ENCODE measurements at places on chromosomes 3 and 15. TPM values are rescaled to one million over a fixed set of nuclear protein-coding genes. Genes with fewer than 3 reads are reported as not detected.
A peak's percentile ranks its signal among the peaks of the same experiment; 100 is the strongest.

Gene PAK6
- 30.4 TPM for total RNA-seq

Gene DISP2
- 0.87 TPM for total RNA-seq

Gene DPPA2
- not detected for total RNA-seq

Gene SLITRK3
- total RNA-seq, result not detected

Gene SAMMSON
- not detected for total RNA-seq

Gene CLDN1
- 6.8 TPM for total RNA-seq

Gene RPL15
- 1,904 TPM for total RNA-seq

- peak; percentile 92 for DNase-seq
Measured at GRCh38 chr3:42780892-42781700, 8.0 kb upstream of the CCDC13 start.

DNA sequence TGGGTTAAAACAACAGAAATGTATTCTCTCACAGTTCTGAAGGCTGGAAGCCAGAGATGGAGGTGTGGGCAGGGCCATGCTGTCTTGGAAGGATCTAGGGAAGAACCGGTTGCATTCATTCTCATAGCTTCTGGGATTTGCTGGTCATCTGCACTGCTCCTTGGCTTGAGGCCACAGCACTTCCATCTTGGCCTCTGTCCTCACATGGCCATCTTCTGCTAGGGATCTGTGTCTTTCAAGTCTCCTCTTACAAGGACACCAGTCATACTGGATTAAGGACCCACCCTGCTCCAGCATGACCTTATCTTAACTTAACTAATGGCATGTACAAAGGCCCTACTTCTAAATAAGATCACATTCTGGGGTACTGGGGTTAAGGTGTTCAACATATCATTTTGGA is 47.7 kb downstream of the RPLP1 start:
- DNase-seq, result no peak

DNA sequence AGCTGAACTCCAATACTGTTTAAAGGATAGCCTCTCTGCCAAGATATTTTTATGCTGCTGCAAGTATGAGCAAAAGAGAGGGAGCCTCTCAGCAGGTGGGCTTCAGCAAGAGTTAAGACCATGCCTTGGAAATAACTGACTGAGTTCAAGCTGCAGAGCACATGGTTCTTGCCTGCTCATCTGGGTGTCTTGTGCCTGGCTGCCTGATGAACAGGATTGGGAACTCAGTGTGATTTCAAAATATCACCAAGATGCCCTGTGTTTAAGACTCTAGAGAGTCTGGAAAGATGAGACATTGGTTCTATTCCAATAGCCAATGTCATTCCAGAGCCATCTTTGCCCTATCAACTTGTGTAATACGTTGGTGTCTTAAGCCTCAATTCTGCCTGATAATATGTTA is 147.5 kb upstream of the VEPH1 start:
- no peak for DNase-seq

DNA sequence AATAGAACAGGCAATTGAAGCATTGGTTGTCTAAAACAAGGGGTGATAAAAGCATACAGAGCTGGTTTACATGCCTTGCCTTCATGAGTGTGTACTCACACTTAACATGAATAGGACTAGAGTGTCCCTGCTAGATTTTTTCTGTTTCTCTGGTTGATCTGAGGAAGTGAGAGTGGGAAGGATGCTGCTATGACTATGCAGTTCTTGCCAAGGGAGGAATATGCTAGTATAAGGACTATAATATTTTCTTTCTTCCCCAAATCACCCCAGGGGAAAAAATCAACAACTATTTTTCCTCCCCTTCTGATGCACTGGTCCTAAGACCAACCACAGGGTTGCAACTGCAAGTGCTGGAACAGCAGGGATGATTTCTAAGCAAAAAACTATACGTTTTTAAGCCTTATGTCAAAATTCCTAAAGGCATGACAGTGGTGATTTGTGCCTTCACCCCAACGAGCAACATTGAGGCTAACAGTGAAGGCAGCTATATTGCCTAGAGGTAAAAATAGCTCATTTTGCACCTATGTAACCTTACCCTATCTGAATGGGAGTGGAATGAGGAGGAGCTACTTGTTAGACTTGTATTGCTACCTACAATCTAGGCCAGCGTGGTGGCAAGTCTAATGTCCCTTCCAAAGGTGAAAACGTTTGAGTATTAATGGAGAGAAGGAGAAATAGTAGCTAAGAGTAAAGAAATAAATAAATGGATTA is 33.5 kb upstream of the USP8 start:
- no peak for DNase-seq

GRCh38 chr3:187358068-187358467 is 10.1 kb upstream of the RTP4 start:
- DNase-seq, result no peak

DNA sequence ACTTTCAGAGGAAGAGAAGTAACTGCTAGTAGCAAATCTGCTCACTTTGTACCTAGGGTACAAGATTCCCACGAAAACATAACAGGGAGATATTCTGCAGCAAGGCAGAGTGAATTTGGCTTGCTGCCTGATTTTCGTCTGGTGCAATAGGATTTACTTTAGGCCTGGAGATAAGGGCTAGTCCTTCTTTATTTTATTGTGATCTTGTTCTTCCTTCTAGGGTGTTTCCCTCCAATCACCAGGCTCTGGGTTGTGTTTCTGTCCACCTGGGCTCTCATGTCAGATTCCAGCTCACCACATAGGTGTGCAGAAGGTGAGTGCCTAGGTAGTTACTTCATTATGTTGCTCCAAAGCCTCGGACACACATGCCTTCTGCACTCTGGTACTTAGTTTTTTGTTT is 211.8 kb upstream of the RGMA start:
- DNase-seq, result no peak

DNA sequence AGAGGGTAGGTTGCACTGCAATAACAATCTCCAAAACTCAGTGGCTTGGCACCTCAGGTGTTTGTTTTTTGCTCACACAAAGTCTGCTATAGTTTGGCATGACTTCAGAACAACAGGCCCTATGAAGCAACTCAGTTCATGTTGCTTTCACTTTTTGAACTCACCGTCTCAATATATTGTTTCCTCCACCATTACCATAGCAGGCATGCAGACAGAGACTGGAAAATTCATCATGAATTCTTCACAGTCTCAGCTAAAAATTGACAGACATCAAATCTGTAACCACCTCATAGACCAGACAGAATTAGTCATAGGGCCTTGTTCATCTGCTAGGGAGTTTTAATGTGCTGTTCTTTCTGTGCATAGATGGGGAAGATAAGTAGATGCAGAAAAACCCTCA is 161.4 kb upstream of the POU1F1 start:
- DNase-seq, result peak; percentile 38

DNA sequence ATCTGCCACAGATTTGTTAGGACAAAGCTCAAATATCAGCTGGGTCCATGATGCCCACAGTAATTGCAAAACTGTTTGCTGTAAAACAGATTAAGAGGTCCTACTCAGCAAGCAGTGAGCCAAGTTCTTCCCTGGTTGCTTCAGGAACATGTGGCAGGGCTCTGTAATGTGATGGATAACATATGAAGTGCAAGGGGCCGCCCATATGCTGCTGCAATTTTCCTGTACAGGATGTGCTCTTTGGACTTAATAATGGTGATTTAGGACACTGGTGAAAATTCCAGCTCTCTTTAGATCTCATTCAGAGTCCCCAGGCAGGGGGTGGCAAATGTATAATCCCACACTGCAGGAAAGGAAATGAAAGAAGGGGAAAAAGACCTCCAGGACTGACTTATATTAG is 289.4 kb downstream of the LSAMP start:
- no peak for DNase-seq

- peak; percentile 48 for DNase-seq
Measured at GRCh38 chr3:130480736-130481135, 36.2 kb upstream of the COL6A6 start.

DNA sequence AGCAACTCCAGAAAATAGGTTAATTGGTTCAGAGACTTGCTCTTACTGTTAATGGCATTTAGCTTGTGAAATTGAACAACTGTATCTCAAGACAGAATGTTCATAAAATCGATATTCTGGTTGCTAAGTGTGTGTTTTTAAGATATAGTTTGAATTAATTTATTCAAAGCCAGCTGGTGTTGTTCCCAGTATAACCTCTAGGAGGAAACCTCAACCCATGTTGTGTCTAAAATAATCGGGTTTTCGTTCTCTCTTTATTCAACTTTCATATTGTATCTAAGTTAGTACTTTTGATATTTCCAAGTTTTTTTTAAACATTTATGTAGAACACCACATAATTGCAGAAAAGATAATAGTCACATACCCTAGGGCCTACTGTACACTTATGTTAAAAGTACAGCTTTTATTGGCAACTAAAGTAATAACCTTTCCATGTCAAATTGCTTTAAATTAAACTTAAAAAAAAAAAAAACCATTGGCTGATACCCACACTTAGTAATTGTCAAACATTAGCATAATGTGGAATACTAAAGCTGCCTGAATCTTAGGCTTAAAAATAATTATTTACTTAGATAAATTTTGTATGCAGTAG is 90.9 kb downstream of the SAMMSON start:
- DNase-seq, result peak; percentile 37

GRCh38 chr3:23785882-23786281 is 19.9 kb upstream of the UBE2E1 start:
- DNase-seq, result peak; percentile 59
